ENCODE measurements at places on chromosomes 6 and 20. TPM values are rescaled to one million over a fixed set of nuclear protein-coding genes. Genes with fewer than 3 reads are reported as not detected.
A peak's percentile ranks its signal among the peaks of the same experiment; 100 is the strongest.

The ZHX3 gene
- total RNA-seq = 24.1 TPM

The BPIFB4 gene
- not detected for total RNA-seq

The TBXT gene
- not detected for total RNA-seq

The PHACTR3 gene
- total RNA-seq = 10.0 TPM

The PI16 gene
- 0.32 TPM for total RNA-seq

The ZNF217 gene
- 95.6 TPM for total RNA-seq

The SYCP2L gene
- 0.12 TPM for total RNA-seq

The NKAIN2 gene
- not detected for total RNA-seq

The MRPS26 gene
- 35.6 TPM for total RNA-seq

GRCh38 chr6:75223428-75223827 is 17.6 kb upstream of the COL12A1 start:
- DNase-seq = no peak
- H3K4me1 ChIP-seq = peaks cover 14% of the 10 kb centered on the region
- H3K4me3 ChIP-seq = no peak overlapping the region

GRCh38 chr6:103799971-103800670 is 1059.6 kb downstream of the HACE1 start:
- H3K4me1 ChIP-seq = no peaks in the 10 kb centered on the region
- H3K27me3 ChIP-seq = no peaks in the 10 kb centered on the region
- no peak overlapping the region for H3K4me3 ChIP-seq

GRCh38 chr6:170160628-170161611 is 130.0 kb downstream of the DLL1 start:
- no peaks in the 10 kb centered on the region for H3K4me1 ChIP-seq
- DNase-seq = no peak
- H3K27ac ChIP-seq = no peak overlapping the region
- H3K4me3 ChIP-seq = no peak overlapping the region

GRCh38 chr6:68043122-68043398 is 592.0 kb upstream of the ADGRB3 start:
- H3K27me3 ChIP-seq = no peaks in the 10 kb centered on the region
- H3K4me1 ChIP-seq = no peaks in the 10 kb centered on the region
- no peak overlapping the region for H3K27ac ChIP-seq
- no peak for DNase-seq
- no peak overlapping the region for H3K4me3 ChIP-seq

DNA sequence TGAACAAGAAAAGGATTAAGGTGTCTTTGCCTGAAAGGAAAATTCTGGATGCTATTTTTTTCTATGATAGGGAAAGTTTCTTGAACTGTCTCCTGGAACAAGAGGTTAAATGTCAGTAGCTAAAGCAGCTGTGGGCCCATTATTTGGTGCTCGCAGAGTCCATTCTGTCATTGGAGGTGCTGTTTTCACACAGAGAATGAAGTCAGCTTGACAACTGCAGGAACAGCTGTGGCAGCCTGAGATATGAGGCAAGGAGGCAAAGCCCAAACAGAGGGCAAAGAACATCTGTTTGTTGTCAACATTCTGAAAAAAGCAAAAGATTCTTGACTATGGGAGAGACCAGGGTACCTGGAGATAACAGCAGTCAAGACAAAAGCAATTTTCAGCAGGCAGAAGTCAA is 548.2 kb downstream of the KIF16B start:
- H3K4me1 ChIP-seq = no peaks in the 10 kb centered on the region
- no peaks in the 10 kb centered on the region for H3K27me3 ChIP-seq
- no peaks in the 10 kb centered on the region for H3K36me3 ChIP-seq
- no peak overlapping the region for H3K27ac ChIP-seq

DNA sequence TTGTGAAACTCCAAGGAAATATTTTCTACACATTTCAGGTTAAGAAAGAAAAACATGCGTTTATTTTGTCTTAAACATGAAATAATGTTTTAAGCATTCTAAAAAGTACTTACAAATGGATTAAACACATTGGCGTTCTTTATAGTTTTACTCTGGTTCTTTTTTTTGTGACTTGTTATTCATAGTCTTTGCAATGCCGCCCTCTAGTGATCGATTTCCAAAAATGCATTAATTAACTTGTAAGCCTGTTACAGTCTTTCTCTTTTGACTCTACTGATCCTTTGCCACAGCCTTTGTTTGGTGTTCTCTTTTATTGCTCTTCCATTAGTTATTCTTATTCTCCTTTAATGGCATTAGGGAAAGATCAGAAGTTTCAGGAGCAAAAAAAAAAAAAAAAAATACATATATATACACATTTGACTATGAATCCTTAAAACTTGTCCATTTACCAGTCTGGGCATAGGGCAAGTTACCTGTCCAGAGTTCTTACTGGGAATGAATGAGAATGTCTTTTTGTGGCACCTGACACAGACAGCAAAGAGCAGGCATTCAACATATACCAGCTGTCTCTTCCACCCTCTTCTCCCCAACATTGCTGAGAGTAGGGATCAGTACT is 59.9 kb downstream of the MACROD2 start:
- no peaks in the 10 kb centered on the region for H3K36me3 ChIP-seq
- H3K4me3 ChIP-seq = no peak overlapping the region
- H3K27ac ChIP-seq = no peak overlapping the region
- no peaks in the 10 kb centered on the region for H3K4me1 ChIP-seq

DNA sequence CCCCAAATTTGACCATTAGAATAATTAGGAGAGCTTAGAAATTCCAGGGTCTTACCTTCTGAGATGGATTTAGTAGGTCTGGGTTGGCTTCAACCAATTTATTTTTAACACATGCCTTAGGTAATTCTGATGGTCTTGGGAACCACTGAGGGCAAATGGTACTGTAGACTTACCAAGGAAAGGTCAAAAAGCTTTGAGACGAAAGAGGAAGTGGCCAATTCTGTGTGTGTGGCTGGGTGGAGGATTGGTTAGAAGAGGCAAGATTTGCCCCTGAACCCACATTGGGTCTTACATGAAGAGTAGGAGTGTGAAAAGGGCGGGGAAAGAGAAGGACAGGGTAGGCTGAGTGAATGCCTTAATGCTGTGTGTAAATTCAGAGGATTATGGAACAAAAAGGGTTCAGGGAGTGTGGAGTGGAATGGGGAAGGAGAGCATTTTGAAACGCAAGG is 2.7 kb downstream of the ITCH start:
- H3K4me3 ChIP-seq = peak overlapping the region; percentile 14
- peaks cover 51% of the 10 kb centered on the region for H3K36me3 ChIP-seq
- DNase-seq = no peak

- peaks cover 79% of the 10 kb centered on the region for H3K4me1 ChIP-seq
- H3K36me3 ChIP-seq = peaks cover 100% of the 10 kb centered on the region
- H3K27ac ChIP-seq = peak overlapping the region; percentile 72
- H3K4me3 ChIP-seq = peak overlapping the region; percentile 31
These were observed 38.7 kb upstream of the ZBP1 start for GRCh38 chr20:57658833-57659516.

- H3K27ac ChIP-seq = no peak overlapping the region
- no peak overlapping the region for H3K4me3 ChIP-seq
- H3K4me1 ChIP-seq = no peaks in the 10 kb centered on the region
- H3K27me3 ChIP-seq = no peaks in the 10 kb centered on the region
- H3K36me3 ChIP-seq = no peaks in the 10 kb centered on the region
- DNase-seq = no peak
These were observed 24.6 kb upstream of the GTF3C6 start for GRCh38 chr6:110933912-110934311.

DNA sequence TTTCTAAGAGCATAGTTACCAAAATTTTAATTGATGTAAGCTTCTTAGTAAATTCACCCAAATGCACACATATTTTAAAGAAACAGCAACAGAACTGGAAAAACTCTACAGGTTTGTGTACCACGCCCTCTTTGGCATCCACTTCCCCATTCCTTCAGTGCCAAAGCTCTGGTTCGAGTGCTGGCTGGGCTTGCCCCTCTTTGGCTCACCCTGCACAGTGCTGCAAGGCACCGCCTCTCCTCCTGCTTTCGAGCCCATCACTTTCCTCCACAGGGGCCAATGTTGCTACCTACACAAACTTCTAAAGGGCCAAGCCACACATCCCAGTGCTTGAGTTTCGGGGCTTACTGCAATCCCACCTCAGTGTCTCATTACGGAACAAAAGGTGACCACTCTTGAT is 9.6 kb downstream of the LRP11 start:
- H3K4me1 ChIP-seq = peaks cover 62% of the 10 kb centered on the region
- H3K27me3 ChIP-seq = no peaks in the 10 kb centered on the region
- DNase-seq = peak; percentile 67

- H3K27me3 ChIP-seq = no peaks in the 10 kb centered on the region
- no peaks in the 10 kb centered on the region for H3K4me1 ChIP-seq
- no peak overlapping the region for H3K4me3 ChIP-seq
- no peaks in the 10 kb centered on the region for H3K36me3 ChIP-seq
These were observed 401.1 kb downstream of the CD83 start for GRCh38 chr6:14518515-14519217.

GRCh38 chr20:21522481-21523280 is 8.8 kb upstream of the NKX2-2 start:
- no peaks in the 10 kb centered on the region for H3K4me1 ChIP-seq
- H3K4me3 ChIP-seq = no peak overlapping the region
- H3K36me3 ChIP-seq = no peaks in the 10 kb centered on the region
- H3K27ac ChIP-seq = no peak overlapping the region
- peaks cover 12% of the 10 kb centered on the region for H3K27me3 ChIP-seq

- H3K36me3 ChIP-seq = peaks cover 22% of the 10 kb centered on the region
- DNase-seq = no peak
- no peak overlapping the region for H3K27ac ChIP-seq
- peaks cover 28% of the 10 kb centered on the region for H3K4me1 ChIP-seq
- no peaks in the 10 kb centered on the region for H3K27me3 ChIP-seq
These were observed 35.3 kb upstream of the EZR start for GRCh38 chr6:158854214-158855101.

GRCh38 chr6:5203546-5203945 is 57.2 kb downstream of the LYRM4 start:
- no peak for DNase-seq
- H3K27me3 ChIP-seq = no peaks in the 10 kb centered on the region
- H3K4me3 ChIP-seq = no peak overlapping the region
